ENCODE measurements at places on chromosomes 3 and 15. TPM values are rescaled to one million over a fixed set of nuclear protein-coding genes. Genes with fewer than 3 reads are reported as not detected.

DNA sequence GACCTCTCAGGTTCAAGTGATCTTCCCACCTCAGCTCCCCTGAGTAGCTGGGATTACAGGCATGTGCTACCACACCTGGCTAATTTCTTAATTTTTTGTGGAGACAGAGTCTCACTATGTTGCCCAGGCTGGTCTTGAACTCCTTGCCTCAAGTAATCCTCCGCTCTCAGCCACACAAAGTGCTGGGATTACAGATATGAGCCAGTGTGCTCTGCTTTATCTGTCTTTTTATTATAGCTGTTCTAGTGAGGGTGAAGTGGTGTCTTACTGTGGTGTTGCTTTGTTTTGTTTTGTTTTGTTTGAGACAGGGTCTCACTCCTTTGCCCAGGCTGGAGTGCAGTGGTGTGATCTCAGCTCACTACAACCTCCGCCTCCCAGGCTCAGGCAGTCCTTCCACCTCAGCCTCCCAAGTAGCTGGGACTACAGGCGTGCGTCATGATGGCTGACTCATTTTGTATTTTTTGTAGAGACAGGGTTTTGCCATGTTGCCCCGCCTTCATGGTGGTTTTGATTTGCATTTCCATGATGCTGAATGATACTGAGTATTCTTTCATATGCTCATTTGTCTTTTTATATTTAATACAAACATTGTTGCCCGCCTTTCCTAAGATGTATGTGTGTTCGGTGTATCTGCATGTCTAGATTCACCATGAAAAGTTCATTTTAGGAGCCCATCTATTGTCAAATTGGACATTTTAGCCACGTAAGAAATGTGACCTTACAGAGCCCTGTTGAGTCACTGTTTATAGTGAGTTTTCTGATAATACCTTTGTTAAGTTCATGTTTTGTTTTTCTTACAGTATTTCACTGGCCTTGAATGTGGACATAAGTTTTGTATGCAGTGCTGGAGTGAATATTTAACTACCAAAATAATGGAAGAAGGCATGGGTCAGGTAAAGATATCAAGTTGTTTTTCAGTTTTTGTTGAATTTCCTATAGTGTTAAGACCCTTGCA is 80.6 kb downstream of the ARIH1 start:
- no peak for DNase-seq

DNA sequence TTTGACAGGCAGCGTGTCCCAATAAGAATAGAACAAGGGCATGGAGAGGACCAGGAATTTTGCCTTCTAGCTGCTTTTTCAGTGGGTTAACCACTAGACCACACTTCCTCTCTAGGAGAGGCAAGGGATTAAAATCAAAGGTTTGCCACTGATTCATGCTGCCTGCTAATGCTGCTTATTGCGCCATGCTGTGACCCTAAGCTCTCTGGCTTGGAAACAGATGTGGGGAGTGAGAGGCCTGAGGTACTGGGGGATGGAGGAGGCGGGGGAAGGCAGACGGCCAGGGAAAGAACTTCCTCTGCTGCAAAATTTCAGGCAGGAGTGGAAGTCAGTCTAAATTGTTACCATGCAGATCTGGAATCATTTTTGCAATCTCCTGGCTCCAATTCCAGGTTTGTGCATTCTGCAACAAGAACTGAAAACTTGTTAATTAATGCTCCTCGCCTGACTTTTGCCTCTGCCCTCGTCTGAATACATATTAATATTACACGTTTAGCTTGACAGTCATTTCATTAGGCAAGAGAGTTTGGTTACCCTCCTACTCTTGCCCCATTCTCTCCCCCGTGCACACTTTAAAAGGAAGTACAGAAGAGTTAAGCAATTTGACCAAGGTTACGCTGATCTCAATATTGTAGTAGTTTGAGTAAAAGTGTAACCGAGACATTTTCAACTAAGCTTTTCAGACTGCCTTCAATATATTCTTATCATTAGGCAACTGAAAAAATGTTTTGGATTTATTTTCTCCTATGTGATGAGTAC is 121.7 kb upstream of the SPRED1 start:
- DNase-seq = peak; percentile 51

GRCh38 chr3:167785790-167786189 is 50.3 kb downstream of the SERPINI1 start:
- DNase-seq = no peak

GRCh38 chr15:30885814-30886213 is 17.9 kb upstream of the FAN1 start:
- DNase-seq = no peak

- no peak for DNase-seq
Observed at GRCh38 chr3:64992530-64993285, 304.9 kb upstream of the ADAMTS9 start.

DNA sequence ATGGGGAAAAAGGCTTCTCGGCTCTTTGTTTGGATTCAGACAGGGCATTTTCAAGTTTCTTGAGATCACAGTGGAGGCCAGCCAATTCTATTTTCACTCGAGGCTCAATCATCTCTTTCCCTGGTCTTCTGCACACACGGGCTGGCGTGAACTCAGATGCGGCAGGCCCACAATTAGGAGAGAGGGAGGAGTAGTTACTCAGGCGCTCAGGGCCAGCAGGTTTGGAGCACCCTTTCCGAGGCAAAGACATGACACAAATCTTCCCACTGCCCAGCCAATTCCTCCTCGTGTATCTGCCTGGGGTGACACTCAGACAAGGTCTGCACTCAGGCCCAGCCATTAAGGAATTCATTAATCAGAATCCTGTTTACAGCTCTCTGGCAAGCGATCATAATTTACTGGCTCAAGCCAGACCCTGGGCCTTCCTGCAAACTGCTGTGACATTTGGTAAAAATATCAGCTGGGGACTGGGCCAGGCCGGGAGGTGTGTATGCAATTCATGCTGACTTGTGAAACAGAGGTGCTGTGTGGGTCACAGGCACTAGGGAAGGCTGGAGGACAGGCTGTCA is 68.1 kb upstream of the TLE3 start:
- no peak for DNase-seq

- no peak for DNase-seq
Observed at GRCh38 chr3:69761896-69762767, 22.9 kb downstream of the MITF start.

- DNase-seq = no peak
Observed at GRCh38 chr15:39843565-39843964, 60.9 kb upstream of the FSIP1 start.

GRCh38 chr15:98858610-98859023 is 149.0 kb downstream of the PGPEP1L start:
- DNase-seq = no peak

DNA sequence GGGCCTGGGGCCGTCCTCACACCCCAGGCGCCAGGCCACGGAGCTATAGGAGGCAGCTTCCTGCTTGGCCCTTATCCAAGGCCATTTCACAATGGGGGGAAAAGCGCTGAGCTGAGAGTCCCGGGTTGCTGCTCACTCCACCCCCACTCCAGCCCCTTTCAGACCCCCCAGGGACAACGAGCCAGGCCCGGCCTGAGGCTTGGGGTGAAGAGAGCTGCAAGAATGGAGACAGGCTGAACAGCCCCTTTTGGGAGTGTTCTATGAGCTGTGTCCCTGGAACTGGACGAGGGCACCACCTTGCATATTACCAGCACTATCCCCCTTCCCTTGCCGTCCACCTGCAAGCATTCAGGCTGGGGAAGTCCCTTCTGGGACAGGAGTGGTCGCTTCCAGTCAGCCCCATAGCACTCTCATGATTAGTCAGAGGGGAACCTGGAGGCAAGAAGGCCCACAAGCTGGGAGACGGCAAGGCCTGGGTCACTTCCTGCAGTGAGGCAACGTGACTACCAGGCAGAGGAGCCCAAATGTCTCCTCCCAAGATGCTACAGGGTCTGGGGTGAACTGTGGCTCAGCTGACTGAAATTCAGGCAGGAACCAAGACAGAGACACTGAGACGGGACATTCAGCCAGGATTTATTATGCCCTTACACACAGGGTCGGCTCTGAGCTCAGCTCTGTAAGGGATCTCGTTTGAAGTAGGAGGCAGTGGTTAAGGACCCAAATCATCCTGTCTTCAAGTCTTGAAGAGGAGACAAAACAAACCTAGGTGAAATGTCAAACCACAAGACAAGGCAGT is 8.6 kb upstream of the SRP14 start:
- peak; percentile 86 for DNase-seq

The ATOSA gene
- 18.1 TPM for total RNA-seq

DNA sequence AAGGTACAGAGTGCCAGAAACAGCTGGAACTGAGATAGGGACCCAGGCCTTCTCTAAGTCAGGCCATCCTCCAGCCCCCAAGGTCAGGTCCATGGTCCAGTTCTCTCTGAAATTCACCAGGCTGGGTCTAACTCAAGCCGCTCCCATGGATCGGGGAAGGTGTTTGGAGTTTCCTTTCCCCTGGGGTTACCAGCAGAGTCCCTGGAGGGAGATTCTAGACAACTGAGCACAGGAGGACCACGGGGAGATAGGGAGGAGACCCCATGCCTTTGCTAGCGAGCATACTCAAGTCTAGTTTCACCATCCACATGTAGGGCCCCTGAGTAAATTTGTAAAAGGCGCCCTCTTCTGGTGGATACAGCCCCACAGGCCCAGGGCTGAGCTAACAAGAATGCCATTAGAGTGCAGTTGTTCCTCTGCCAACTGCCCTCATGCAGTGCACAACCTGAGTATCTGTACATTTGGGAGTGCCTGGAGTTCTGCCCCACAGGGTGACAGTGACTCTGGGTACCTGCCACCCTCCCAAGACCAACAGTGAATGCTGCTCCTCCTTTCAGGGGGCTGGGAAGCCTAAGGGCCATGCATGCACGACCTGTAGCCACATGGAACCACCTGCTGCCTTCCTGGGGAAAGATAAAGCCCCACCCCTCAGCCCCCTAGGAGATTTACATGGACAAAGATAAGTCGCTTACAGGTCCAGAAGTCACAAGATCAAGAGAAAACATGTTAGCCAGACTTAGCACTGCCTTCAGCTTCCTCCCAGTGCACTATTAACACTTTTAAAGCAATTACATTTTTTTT is 89.0 kb downstream of the IQSEC1 start:
- no peak for DNase-seq

DNA sequence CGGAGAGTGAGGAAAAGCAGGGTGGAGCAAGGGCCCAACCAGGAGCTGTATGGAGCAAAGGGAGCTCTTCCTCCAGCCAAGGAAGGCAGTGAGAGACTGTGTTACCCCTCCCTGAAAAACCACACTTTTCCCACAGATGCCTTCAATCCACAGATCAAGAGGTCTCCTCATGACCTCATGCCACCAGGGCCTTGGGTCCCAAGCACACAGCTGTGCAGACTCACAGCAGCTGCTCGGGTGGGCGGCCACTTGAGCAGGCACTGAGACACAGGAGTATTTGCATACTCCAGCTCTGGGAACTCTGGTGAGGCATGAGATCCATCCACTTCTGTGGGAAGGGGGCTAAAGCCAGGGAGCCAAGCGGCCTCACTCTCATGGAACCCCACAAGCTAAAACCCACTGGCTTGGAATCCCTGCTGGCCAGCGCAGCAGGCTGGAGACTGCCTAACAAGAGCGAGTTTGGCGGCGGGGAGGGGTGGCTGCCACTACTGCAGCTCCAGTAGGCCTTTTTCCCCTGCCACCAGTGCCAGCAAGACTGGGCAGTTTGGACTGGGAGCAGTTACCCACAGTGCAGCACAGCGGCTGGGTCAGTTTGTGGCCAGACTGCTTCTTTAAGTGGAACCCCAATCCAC is 880.6 kb upstream of the ARPP21 start:
- DNase-seq = no peak

DNA sequence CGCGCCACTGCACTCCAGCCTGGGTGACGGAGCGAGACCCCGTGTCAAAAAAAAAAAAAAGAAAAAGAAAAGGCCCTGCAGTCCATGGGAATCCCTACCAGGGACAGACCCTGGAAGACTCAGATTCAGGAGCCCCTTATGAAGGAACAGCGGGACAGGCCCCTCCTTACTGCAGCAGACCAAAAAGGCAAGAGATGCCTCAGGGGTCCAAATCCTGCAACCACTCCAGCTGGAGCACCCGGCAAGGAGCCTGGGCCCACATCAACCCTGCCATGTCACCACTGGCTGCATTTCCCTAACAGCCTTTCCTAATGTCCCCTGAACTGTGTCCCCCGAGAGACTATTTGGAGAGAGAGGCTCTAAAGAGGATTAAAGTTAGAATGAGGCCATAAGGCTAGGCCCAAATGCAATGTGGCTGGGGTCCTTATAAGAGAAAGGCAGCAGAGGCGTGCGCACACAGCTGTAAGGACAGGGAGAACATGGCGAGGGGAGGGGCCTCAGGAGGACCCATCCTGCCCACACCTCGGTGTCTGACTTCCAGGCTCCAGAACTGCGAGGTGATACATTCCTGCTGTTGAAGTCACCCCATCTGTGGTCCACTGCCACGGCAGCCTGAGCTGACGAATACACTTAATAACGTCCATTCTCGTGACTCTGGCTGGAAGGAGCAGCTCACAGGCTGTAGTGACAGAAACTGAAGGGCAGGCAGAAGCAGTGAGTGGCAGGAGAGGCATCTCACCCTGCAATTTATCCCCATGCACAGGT is 78.1 kb downstream of the ATP10A start:
- no peak for DNase-seq

- DNase-seq = no peak
Observed at GRCh38 chr15:68317281-68318007, 39.9 kb downstream of the FEM1B start.

- no peak for DNase-seq
Observed at GRCh38 chr15:71572452-71573053, 237.8 kb upstream of the NR2E3 start.

The CCDC54 gene
- not detected for total RNA-seq

- DNase-seq = no peak
Observed at GRCh38 chr3:188326111-188326510, 172.2 kb downstream of the LPP start.

The FRMD4B gene
- total RNA-seq = 6.9 TPM

DNA sequence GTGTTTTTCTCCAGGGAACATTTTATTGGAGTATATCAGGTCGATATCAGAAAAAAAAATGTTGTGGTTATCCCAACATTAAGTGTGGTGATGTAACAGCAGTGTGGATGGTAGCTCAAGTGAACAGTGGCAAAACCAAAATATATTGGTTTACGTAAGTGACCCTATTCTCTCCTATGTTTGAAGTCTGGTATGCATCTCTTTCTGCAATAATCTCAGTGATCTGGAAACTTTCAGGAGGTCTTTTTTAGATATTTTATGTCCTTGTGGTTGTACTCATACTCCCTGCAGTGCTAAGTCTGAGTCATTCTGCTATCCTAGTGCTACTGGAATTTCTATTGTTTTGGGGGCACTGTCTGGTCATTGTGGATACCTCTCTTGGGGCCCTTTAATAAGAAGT is 137.9 kb downstream of the SNRPN start:
- DNase-seq = no peak

- DNase-seq = no peak
Observed at GRCh38 chr3:30342318-30343060, 263.9 kb upstream of the TGFBR2 start.

DNA sequence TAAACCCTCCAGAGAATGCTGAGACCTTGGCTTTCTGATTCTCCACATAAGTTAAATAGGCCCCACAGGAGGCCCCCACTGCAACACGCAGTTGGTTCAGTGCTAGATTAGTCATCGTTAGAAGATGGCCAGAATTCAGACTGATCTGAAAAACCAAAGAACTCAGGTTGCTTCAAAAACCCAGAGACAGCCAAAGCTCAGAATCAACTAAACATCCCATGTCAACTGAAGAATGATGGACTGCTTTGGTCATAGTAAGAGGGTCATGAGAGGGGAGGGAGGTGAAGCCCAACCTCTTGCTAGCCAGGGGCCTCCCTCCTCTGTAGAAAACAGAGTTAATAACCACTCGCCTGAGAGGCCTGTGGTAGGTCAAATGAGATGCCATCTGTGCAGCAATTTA is 93.1 kb downstream of the AKAP13 start:
- DNase-seq = no peak

GRCh38 chr15:57370929-57371328 is 5.4 kb upstream of the CGNL1 start:
- no peak for DNase-seq

Measured in GM12878 (cell line).